ENCODE measurements at places on chromosomes 2 and 18.

DNA sequence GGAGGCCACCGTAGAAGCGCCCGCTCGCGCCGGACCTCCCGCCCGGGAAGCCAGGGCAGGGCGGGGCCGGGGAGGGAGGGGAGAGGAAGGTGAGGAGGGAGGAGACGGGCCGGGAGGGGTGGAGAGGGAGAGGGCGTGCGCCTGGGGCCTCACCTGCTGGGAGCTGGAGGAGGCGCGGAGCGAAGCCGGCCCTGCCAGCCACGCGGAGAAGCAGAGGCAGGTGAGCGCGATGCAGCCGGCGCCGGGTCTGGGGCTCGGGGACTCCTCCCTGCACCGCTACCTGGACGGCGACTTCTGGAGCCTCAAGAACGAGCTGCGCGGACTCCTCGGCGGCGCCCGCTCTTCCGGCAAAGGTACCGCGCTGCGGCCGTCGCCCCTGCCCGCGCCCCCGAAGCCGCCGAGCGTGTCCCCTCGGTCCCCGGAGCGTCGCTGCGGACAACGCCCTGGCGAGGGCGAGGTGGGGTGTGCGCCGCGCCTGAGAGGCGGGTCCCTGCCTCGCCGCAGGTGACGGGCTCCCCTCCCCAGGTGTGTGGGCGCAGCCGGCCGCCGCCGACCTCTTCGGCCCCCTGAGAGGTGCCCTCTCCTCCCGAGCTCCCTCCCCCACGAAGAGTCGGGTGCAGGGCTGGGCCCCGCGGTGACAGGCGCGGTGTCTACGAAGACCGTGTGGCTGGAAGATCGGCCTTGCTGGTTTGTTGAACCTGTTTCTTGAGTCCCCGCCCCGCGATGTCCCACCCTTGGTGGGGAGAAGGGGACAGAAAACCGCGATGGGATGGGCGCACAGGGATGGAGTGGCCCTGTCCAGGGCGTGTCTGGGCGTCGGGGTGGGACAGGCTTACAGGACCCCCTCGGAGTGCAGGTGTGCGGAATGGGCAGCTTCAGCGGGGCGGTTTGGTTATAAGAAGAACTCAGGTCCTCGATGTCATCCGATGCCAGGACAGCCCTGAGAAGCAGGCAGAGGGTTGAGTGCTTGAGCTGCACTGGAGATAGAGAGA is at the start of gene ACOXL:
ACOXL (plus strand) TSS at position 152 of the 992 bp plus-strand sequence. CDS start 35,817 bp downstream, outside the sequence.
- no peak for DNase-seq

GRCh38 chr2:69080071-69080470 is 67.1 kb downstream of the ANTXR1 start:
- DNase-seq = no peak

- no peak for DNase-seq
Observed at GRCh38 chr18:68995675-68996074, 197.8 kb downstream of the CCDC102B start.

- no peak for DNase-seq
Observed at GRCh38 chr2:39542523-39542922, 105.4 kb upstream of the MAP4K3 start.

GRCh38 chr2:71685073-71685848 is 231.9 kb downstream of the DYSF start:
- no peak for DNase-seq

GRCh38 chr2:15588329-15588919 is 3.2 kb upstream of the DDX1 start:
- peak; percentile 65 for DNase-seq

DNA sequence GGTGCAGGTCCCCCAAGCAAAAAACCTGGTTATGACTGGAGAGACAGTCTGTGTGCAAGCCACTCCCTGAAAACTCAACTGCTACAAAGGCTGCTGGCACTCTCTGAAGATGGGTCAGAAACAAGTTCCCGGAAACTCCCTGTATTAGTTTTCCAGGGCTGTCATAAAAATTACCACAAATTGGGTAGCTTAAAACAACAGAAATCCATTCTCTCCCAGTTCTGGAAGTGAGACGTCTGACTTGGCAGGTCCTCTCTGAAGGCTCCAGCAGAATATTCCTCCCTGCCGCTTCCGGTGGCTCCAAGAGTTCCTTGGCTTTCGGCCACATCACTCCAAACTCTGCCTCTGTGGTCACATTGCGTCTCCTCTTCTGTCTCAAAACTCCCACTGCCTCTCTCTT is 30.1 kb upstream of the SERPINE2 start:
- DNase-seq = no peak

GRCh38 chr2:80519699-80520291 is 215.2 kb upstream of the LRRTM1 start:
- no peak for DNase-seq

DNA sequence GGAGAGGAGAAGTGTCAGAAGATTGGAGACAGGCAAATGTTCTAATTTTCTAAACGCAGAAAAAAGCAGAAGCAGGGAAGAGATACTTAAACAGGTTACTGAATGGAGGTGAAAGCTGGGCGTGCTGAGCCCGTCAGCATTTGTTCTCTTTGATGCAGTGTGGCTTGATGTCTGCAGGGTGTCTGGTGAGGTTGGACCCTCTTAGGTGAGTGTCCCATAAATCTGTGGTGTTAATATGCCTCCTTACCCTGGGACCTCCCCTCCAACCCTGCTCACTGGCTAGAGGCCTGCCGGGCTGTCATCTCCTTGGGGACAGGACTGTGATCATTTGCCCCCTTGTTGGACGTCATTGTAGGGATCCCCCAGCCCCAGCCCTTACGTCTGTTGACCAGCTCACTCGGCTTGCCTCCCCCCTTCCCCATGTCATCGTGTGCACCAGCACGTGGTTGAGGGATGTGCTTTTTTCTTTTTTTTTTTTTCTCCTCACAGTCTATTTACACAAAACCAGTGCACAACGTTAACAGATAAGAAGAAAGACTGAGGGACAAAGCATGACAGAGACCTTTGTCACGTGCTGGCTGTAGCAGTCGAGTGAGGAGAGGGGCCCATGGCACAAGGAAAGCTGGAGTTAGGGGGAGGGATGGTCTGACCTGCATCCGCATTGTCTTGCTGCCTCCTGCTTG is 56.4 kb downstream of the NCK2 start:
- DNase-seq = no peak

DNA sequence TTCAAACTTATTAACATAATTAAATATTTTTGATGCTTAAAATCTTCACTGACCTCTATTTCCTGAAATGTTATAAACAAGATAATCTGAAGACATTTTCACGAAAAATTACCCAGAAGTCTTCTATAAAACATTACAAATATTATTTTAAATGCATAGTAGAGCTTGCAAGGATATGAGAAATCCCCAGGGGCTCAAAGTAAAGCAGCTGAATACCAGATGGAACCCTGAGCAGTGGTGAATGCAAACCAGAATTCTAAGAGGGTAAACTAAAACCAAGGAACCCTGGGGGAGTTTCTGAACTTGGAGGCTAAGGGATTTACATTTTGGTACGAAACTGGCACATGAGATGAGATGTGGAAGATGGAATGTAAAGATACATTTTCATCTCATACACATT is 83.6 kb downstream of the FSHR start:
- no peak for DNase-seq

- no peak for DNase-seq
Observed at GRCh38 chr2:158828378-158829164, 33.5 kb downstream of the DAPL1 start.

GRCh38 chr2:238462782-238463396 is 36.2 kb downstream of the ASB1 start:
- peak; percentile 12 for DNase-seq

DNA sequence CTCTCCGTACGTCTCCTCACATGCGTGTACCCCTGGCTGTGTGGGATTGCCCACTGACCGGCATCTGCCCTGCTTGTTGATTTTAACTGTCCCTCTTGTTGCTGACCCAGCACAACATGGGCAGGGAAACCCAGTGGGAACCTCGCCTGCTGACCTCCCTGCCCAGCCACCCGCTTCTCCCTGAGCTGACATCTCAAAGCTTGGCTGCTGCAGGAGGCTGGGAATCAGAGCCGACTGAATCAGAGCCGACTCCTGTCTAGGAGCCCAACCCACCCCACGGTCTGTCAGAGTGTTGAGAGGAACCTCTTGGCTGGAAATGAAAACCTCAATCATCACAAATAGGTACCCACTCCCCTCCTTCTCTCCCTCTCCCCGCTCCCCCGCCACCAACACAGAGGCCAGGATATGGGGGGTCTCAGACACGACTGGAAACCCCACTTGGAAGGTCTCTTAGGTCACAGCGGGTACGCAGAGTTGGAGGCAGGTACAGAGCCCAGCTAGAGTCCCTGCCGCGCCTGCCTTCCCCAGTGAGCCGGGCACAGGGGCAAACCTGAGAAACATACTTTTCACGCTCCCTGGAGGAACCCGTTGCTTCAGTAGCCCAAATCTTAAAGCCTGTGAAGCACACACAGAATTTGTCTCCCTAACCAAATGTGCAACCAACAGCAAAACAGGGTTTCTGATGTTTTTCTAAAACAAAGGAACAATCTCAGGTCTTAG is 784 bp downstream of the EDAR start:
- no peak for DNase-seq
